CD8-positive, alpha-beta memory T cell (primary cell): ENCODE measurements at places on chromosomes 2 and 18. TPM values are rescaled to one million over a fixed set of nuclear protein-coding genes. Genes with fewer than 3 reads are reported as not detected.

Gene FLACC1
- 2.5 TPM for total RNA-seq

Gene METAP1D
- total RNA-seq = 10.2 TPM

Gene CHRNG
- not detected for total RNA-seq

Gene EIPR1
- 43.9 TPM for total RNA-seq

Gene TRABD2A
- total RNA-seq = 20.8 TPM

Gene SERPINB12
- total RNA-seq = not detected

Gene ELOA2
- not detected for total RNA-seq

Gene TMEM17
- 0.84 TPM for total RNA-seq

Gene TMEM131
- total RNA-seq = 35.4 TPM

Gene ZNF804A
- total RNA-seq = not detected

Gene PIEZO2
- total RNA-seq = not detected

Gene C2orf72
- not detected for total RNA-seq
